ENCODE measurements at places on chromosomes 3 and 15. TPM values are rescaled to one million over a fixed set of nuclear protein-coding genes. Genes with fewer than 3 reads are reported as not detected.

DNA sequence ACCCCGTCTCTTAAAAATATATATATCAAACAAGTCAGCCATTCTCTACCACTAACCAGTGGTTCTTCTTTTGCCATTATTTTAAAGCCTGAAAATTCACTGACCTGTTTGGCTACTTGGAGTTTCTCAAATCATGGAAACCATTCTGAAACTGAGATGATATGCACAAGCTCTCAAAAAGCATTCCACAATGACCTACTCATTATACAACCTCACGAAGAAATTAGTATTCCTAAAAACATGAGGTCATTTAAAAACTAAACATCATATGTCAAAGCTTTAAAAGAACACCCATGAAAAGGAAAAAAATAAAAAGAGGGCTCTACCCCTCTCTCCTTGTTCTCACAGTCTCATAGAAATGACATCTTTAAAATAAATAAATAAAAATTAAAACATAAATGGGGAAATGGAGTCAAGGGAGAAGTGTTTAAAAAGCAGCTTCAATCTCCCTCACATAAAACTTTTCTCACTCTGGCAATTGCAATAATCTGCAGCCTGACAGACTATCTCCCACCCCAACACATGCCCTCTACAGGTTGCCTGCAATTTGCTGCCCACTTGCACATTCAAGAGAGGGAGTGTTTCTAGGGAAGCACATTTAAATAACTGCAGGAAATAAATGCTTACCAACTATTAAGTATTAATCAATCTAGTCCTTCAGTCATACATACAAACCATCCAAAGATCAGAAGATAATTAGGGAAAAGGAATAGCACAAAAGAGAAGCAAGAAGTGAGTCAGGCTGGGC, 73.3 kb downstream of the TRANK1 start:
- DNase-seq, result no peak

GRCh38 chr3:167481164-167481563, 7.3 kb upstream of the SERPINI2 start:
- DNase-seq, result no peak

DNA sequence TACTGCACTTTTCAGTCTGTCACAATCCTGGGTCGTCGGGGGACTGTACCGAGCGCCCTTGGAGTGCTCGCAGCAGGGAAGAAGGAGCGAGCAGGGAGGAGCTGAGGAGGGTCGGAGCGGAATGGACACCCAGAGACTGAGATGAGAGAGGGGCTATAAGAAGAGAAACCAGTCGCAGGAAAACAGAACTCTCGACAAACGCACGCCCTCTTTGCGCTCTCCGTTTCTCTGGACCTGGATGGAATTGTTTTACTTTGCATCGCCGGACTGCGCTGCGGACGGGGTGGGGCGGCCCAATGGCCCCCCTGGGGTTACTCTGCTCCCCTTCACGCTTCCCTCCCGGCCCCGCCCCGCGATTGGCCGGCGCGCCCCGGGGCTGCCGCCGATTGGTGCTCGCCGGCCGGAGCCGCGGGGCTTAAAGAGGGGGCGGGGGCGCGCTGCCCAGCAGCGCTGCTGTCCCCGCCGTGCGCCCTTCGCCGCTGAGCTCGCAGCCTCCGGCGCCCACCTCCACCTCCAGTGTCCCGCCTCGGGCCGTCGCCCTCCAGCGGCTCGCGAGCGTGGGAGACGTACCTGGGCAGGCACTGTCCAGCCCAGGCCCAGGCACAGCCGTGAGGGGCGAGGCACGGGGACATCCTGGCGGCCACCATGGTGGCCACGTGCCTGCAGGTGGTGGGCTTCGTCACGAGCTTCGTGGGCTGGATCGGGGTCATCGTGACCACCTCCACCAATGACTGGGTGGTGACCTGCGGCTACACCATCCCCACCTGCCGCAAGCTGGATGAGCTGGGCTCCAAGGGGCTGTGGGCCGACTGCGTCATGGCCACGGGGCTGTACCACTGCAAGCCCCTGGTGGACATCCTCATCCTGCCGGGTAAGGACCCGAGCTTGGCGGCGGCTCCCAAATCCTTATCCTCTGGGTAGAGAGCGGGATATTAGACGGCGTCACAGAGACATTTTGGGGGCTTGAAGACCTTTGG, at the start of gene CLDN11:
Gene CLDN11, plus strand, starts transcription at position 447 of the 977 bp plus-strand sequence. Its CDS starts 199 bp downstream, at position 646.
- no peak for DNase-seq

ACKR2 gene
- 7.8 TPM for total RNA-seq

GP9 gene
- total RNA-seq, result not detected

DNA sequence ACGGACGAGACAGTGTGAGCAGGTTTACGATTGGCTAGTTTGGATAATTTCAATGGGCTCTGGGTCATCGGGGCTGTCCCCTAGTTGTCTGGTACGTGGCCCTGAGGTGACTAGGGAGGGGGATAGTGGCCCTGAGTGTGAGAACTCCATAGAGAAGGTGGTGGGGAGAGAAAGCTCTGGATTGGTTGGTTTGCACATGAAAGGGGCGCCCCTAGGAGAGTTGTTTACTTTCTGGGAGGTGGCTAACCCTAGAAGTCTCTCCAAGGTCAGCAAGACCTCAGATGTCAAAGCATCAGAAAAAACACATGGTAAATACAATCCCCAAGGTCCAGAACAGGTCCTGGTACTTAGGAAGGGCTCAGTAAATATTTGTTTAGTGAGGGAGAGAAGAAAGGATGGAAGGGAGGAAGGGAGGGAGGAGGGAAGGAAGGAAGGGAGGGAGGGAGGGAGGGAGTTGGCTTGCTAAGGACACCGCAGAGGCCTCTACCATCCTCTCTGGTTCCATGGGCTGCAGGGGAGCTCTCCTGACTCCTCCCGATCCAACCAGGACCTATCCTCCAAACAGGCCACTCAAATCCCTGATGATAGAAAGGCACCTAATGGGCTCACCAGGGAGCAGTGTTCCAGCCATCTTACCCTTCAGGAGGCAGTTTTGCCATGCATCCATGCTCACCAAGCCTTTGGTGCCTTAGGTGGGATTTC, 3.0 kb upstream of the TRH start:
- DNase-seq, result no peak

DNA sequence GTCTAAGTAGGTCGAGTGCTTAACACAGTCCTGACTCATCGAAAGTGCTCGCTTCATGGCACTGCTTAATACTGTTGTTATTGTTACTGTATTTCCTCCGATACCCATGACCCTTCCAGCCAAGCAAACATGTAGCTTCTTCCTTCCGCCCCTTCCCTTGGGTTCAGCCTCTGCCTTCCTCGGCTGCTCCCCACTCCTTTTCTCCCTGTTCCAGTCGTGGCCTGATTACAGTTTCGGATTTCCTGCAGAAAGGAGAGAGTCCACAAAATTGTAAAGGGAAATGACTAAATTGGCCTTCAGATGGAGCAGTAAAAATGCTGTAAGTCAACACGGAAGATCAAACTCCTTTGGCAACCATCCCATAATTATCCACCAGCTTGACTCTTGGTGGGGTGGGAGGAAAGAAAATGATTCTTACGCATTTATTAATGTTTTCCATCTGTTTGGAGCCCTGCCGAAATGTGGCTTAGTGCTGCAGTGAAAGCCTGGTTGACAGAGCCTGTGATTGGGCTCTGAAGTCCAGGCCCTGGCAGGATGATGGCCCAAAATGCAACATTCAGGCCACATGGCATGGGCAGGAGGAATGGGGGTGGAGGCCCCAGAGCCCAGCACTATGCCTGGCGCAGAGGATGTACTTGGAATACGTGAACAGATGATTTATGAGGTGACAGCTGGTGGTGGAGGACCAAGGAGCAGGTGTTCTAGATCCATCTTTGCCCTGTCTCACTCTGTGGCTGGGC, 37.6 kb downstream of the FAM3D start:
- DNase-seq, result no peak

DNA sequence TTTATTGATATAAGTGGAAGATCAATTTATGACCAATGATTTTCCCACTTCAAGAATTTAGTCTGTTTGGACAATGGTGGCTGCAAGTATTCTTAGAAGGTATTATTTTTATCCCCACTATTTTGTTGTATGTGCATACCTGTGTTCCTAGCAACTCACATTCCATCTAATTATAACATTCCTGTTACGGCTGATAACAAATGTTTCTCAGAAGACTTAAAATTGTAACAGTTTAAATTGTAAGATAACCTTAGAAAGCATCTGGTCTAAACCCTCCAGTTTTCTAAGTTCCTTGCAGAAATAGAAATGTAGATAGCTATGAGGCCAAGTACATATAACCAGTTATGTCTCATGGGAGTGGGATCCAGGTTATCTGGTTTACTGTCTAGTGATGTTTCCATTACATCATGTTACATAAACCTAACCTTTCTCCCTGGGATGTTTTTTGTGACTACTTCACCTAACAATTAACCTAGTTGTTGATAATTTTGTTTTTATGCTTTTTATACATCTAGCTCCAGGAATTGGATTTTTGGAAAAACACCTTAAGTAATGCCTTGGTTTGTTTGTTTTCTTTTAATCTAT, 11.1 kb upstream of the MFN1 start:
- DNase-seq, result no peak

AADACL2 gene
- total RNA-seq, result not detected

- no peak for DNase-seq
Measured at GRCh38 chr15:25738171-25738965, 124.8 kb downstream of the ATP10A start.

DNA sequence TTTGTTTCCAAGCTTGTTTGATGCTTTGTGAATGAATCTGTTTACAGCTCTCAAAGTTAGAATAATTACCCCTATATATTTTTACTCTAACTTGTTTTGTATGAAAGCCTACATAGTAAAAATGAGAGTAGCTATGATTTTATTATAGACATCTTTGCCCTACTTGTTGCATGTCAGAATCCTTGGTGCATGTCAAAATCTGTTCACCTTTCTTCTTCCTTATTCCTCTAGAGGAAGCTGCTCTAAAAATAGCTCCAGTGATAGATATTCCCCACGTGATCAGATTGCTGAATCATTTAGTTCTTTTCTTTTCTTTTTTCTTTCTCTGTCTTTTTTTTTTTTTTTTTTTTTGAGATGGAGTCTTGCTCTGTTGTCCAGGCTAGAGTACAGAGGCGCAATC, 39.8 kb downstream of the LRRC49 start:
- DNase-seq, result no peak

BCHE gene
- total RNA-seq, result 1.9 TPM

DNA sequence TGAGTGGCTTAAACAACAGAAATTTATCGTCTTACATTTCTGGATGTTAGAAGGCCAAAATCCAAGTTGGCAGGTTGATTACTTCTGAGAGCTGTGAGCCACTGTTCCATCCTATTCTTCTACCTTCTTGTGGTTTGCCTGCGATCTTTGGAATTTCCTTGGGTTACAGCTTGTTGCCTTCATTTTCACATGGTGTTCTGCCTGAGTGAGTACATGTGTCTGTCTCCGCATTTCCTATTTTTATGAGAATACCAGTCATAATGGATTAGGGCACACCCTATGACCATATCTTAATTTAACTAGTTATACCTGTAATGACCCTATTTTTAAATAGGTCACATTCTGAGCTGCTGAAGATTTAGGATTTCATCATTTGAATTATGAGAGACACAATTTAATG, 294.3 kb downstream of the CNTN4 start:
- DNase-seq, result no peak

ARNT2 gene
- 7.5 TPM for total RNA-seq

DNA sequence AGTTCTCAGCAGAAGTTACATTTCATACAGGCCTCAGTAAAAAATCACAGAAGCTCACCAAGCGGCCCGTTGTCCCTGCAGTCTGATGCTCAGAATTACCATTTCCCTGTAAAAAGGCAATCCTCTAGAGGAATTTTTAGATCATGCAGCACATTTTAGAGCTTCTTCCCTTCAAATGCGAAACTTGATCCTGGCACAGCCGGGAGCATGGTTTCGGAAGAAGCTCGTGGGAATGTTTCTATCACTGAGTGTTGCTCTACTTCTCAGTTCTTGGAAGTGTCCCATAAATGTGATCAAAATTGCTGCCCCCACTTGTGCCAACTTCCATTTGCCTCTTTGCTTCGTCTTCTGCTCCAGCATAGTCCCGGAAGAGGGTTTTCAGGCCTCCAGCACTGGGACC, 3.8 kb upstream of the H1-8 start:
- DNase-seq, result no peak

- no peak for DNase-seq
Measured at GRCh38 chr3:153252963-153253362, 90.9 kb downstream of the RAP2B start.

GRCh38 chr3:10855871-10856662, 40.0 kb downstream of the SLC6A11 start:
- no peak for DNase-seq
